ENCODE measurements at places on chromosomes 2 and 18.

GRCh38 chr2:200828104-200828503 lies 16.4 kb downstream of the BZW1 start:
- DNase-seq, result no peak

DNA sequence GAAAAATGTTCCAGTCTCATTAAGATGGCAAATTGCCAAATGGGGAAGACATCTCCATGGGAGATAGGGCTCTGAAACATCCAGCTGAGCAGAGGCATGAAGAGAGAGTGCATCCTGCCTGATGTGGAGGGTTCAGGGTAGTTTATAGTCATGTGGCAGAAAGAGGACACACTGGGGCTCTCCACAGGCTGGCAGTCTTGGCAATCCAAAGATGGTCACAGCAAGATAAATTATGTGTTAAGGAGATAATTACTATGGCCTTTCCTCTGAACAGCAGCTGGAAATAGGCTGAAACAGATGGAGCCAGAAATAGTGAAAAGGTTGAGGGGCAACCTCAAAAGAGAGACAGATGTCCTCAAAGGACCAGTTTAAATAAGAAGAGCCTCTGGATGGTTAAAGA lies 97.2 kb downstream of the DCC start:
- DNase-seq, result no peak

DNA sequence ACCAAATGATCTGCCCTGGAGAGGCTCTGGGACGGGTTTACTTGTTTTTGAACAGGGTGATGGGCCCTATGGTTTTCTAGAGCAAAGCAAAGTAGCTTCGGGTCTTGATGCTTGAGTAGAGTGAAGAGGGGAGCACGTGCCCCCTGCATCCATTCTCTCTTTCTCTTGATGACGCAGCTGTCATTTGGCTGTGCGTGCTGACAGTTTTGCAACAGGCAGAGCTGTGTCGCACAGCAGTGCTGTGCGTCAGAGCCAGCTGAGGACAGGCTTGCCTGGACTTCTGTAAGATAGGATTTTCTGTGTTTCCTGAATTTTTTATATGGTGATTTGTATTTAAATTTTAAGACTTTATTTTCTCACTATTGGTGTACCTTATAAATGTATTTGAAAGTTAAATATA lies 11.9 kb downstream of the ACKR3 start:
- no peak for DNase-seq

DNA sequence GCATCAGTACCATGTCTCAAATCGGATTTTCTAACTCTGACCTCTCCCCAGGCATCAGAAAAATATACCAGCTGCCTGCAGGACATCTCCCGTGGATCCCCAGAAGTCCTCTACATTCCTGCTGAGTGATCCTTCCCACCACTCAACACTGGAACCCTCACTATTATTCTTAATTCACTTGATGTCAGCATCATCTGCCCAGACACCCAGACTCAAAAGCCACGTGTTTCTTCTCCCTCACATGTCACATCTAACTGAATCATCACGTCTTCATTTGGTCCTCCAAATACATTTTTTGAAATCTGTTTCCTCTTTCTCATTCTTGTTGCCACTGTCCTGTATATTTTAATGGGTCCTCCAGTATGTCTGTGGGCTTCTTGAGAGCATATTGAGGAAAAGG lies 218.6 kb downstream of the HRH4 start:
- no peak for DNase-seq

- DNase-seq, result no peak
These were observed 104.9 kb downstream of the C2orf74 start for GRCh38 chr2:61266632-61267505.

DNA sequence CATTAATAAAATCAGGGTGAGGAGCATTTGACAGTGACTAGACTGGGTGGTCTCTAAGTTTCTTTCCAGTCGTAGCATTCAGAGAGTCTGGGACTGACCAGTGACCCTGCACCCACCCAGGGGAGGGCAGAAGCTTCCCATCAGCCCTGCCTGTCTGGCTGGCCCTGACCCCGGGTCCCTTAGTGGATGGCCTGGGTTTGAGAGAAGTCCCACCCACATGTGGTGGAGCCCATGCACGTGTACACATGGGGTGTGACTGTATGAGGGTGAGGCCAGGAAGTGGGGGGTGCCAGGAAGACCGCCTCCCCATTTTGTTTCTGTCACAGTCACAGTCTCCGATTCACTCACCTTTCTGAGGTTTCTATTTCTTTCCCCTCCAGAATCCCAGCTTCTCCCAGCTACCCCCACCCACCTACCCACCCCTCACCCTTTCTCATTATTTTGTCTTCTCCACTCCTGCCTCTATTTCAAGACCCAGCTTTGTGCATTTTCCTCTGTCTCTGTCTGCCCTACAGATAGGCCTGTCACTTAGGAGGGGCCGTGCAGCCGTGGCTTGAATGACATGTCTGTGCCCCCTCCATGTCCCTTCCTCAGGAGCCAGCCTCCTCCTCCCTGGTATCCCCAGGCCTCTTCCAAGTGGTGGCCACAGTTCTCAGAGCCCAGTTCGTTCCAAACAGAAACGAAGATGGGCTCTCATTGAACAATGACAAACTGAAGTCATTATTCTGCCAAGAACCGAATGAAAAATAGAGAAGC lies 13.6 kb downstream of the CIB4 start:
- DNase-seq, result no peak

- DNase-seq, result no peak
These were observed 58.0 kb upstream of the ZNF521 start for GRCh38 chr18:25409971-25410370.

DNA sequence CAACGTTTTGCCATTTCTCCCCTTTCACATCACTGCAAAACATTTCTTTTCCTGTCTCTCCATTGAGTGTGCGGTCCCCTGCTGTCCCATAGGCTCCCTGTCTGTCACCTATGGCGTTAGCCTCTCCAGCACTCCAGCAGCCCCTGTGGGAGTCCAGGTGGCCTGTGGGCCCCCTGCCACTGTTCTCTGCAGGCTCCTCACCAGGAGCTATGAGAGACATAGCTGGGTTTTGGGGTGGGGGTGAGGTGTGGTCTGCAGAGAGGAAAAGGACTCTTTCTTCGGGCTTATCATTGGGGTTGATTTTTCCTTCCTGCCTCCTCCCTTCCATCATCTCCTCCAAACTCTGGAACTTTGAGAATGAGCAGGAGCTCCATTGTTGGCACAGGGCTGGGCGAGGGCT lies 36.1 kb upstream of the IGFBP5 start:
- no peak for DNase-seq

GRCh38 chr2:70552501-70553333 lies 909 bp downstream of the TGFA start:
- DNase-seq, result no peak

DNA sequence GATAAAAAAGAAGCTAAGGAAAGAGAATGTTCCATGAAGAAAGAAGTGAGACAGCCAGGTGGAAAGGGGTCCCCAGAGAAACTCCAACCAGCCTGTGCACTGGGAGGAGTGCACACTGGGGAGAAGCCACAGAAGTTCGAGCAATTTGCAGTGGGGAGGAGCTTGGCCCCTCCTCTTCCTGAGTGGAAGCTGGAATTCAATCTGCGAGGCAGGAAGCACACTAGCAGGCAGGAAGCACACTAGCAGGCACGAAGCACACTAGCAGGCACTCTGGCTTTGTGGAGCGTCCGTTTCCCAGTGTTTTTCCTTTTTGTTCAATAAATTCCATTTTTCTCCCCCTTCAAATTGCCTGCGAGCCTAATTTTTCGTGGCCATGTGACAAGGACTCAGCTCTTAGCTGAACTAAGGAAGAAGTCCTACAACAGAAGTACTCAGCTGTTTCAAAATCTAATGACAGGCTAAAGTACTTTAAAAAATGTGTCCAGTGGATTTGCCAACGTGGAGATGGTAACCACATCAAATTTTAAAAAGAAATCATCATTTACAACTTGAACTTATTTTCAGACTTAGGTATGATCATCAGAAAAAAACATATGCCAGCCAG lies 21.4 kb upstream of the SPIRE1 start:
- no peak for DNase-seq

DNA sequence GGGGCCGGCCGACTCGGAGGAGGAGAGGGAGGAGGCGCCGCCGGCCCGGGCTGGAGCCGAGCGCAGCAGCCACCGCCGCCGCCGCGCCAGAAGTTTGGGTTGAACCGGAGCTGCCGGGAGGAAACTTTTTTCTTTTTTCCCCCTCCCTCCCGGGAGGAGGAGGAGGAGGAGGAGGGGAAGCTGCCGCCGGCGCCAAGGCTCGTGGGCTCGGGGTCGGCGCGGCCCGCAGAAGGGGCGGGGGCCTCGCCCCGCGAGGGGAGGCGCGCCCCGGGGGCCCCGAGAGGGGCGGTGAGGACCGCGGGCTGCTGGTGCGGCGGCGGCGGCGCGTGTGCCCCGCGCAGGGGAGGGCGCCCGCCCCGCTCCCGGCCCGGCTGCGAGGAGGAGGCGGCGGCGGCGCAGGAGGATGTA lies 316 bp downstream of the CRIM1 start:
- no peak for DNase-seq

DNA sequence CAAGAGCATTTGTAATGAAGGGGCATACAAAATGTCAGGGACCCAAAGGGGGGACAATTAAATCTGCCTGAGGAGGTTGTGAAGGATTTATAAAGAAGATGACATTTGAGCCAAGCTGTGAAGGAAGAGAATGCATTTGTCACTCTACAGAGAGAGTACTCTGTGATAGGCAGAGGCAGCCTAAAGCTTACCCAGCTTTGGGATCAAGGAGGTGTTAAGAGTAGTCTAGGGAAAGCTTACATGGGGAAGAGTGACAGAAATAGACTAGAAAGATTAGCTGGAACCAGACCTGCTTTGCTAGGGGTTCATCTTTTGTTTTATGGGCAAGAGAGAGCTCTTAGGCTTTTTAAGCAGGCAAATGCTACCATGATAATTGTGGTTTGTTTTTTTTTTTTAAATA lies 169.1 kb upstream of the CYP26B1 start:
- no peak for DNase-seq

- DNase-seq, result no peak
These were observed 1123.3 kb upstream of the ACVR2A start for GRCh38 chr2:146721486-146721885.

GRCh38 chr2:176466918-176467452 lies 197.7 kb downstream of the MTX2 start:
- DNase-seq, result no peak

GRCh38 chr2:3692375-3692774 lies 11.0 kb upstream of the DCDC2C start:
- no peak for DNase-seq

DNA sequence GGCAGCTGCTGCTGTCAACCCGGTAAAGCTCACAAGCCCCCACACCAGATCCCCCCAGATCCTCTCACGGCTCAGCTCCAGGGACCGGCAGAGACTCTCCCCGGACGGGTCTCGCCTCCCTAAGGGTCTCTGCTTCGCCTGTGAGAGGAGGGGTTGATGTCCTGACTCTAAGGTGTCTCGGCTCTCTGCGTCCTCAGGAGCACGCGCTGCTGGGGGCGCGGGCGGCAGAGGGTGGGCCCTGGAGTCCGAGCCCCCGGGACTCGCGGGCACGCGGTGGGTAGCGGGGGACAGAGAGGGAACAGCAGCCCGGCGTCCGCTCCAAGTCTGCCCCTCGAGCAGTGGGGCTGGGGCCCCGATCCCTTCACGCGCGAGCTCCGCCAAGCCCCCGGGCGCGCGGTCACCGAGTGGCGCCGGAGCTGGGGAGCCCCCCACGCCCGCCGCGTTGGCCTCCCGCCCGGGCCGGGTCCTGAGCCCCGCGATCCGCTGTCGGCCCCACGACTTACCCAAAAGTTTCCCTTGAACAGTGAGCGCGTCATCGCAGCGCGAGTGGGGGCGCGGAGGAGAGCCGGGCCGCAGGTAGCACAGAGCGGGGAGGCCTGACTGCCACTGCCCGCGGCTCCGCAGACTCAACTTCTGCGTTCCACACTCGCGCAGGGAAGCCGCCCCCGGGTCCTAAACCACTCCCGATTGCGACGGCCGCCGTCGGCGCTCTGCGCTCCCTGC lies at the start of gene PSTPIP2:
Gene PSTPIP2, minus strand, starts transcription at position 608 of the 723 bp plus-strand sequence. Its CDS starts 72 bp downstream, at position 536.
- DNase-seq, result peak; percentile 25

GRCh38 chr2:186348200-186348599 lies 137.9 kb upstream of the ZC3H15 start:
- no peak for DNase-seq

- DNase-seq, result no peak
These were observed 14.4 kb downstream of the NGEF start for GRCh38 chr2:232998666-232998985.

DNA sequence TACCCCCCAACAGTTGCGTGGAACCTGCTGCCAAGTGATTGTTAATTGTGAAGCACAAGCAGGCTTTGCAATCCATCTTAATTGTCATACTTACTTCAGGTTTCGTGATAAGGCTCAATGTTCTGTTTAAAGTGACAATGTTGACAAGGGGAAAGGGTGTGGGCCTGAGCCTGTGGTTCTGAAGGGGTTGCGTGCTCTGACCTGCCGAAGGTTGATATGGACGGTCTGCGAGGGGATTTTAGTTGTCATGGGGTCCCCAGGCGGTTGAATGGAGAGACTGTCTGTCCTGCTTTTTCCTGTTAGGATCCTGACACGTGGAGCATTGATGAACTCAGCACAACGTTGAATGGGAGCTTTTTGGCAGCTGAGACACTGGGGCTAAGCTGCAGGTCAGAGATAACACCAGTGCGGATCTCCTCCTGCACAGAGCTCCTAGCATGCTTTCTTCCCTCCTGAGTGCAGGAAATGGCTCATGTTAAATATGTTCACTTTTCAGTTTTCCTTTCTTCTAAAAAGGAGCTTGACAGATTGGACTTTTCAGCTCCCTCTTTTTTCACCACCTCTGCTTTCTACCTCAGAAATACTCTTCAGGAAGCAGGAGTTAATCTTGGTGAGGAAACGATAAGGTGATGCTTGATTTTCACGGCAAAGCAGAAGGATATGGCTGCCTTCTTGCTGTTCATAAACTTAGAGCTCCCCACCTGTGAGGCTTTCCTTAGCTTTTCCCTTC lies 62.9 kb upstream of the ZEB2 start:
- no peak for DNase-seq

DNA sequence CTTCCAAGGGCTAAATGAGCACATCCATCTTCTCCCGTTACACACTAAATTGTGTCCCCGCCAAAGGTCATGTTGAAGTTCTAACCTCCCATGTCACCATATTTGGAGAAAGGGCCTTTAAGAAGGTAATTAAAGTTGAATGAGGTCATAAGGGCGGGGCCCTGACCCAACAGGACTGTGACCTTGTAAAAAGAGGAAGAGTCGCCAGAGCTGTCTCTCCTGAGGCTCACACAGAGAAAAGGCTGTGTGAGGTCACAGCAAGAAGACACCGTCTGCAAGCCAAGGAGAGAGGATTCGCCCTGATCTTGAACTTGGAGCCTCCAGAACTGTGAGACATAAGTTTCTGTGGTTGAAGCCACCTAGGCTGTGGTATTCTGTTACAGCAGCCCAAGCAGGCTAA lies 24.1 kb downstream of the TRABD2A start:
- DNase-seq, result no peak

- no peak for DNase-seq
These were observed 148.4 kb upstream of the KCTD1 start for GRCh38 chr18:26696786-26697185.

GRCh38 chr18:42929181-42929580 lies 186.3 kb downstream of the RIT2 start:
- DNase-seq, result no peak

- peak; percentile 20 for DNase-seq
These were observed 156.4 kb downstream of the NCKAP5 start for GRCh38 chr2:133411857-133412256.

Measured in iPS DF 6.9 (cell line).